ENCODE measurements at places on chromosomes 3 and 15.
A peak's percentile ranks its signal among the peaks of the same experiment; 100 is the strongest.

DNA sequence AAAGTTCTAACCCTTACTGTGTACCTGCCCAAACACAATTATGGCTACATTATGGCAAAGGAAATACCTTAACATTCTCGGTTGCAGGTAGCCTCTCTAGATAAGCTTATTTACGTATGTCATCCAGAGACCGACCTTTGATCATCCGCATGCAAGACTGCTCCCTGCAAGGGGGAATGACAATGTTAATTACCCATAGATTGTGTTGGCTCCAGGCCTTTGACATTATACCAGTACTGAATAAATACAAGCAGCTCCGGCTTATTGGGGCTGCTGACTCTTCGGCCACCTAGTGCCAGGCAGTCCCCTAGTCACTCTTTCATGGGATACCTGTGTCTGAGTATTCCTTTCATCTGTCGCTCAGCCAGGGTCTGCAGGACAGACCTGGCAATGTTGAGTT is 223.5 kb downstream of the DTWD1 start:
- DNase-seq, result peak; percentile 78

DNA sequence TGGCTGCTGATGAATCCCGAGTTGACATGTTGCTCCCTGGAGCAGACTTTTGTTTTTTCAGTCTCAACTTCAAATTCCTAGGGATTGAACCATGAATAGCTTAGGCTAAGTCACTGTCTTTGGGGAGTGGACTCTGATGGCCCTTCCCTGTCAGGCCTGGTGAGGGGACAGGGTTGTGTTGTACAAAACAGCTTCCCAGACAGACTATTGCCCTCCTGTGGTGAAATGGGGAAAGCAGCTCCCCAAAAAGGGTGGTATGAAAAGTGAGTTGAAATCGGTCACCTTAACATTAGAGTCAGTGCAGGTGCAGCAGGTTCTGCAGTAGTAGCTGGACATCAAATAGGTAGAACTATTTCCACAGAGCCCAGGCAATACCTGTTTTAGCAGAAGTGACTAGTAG is 775.6 kb downstream of the ROBO2 start:
- no peak for DNase-seq

- DNase-seq, result no peak
Observed at GRCh38 chr3:43695863-43696262, 5.1 kb downstream of the ABHD5 start.

DNA sequence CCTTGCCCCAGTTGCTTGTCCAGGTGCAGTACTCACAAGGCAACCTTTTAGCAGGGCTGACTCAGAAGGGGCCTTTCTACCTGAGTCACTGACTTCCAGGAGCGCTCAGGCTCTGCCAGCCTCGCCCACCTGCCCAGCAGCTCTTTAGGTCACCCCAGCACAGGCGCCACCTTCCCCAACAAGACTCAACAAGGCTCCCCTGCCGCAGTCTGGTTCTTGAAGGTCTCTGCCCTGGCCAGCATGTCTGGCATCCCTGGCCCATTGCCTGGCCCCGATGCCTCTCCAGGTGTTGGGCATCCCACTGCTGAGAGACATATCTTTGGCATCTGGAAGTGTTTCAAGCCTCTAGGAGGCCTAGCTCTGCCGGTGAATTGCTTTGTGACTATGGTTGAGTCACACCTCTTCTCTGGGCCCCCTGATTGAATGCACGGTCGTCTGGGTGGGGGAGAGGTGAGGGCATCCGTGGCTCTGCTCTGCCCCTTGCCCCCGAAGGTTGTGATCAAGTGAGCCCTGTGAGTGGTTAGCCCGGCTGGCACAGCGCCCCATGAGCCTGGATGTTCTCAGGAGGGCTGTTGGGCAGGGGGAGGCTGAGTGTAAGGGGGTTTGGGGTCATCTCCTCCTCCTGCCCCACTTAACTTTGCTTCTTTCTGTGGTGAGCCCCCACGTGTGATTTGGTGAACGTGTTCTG is 21.6 kb downstream of the SNX33 start:
- peak; percentile 73 for DNase-seq

- no peak for DNase-seq
Observed at GRCh38 chr3:61875046-61875844, 313.9 kb downstream of the PTPRG start.

DNA sequence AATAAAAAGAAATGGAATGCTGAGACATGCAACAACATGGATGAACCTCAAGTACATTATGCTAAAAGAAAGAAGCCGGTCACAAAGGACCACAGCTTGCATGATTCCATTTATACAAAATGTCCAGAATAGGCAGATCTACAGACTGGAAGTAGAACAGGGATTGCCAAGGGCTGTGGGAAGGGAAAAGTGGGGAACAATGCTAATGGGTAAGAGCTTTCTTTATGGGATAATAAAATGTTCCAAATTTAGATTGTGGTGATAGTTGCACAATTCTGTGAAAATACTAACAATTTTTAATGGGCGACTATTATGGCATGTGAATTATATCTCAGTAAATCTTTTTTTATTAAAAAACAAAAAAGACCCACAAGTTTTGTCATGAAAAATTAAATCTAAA is 106.2 kb downstream of the TMCO5A start:
- no peak for DNase-seq

GRCh38 chr3:169400205-169400604 is 263.3 kb downstream of the MECOM start:
- DNase-seq, result no peak

DNA sequence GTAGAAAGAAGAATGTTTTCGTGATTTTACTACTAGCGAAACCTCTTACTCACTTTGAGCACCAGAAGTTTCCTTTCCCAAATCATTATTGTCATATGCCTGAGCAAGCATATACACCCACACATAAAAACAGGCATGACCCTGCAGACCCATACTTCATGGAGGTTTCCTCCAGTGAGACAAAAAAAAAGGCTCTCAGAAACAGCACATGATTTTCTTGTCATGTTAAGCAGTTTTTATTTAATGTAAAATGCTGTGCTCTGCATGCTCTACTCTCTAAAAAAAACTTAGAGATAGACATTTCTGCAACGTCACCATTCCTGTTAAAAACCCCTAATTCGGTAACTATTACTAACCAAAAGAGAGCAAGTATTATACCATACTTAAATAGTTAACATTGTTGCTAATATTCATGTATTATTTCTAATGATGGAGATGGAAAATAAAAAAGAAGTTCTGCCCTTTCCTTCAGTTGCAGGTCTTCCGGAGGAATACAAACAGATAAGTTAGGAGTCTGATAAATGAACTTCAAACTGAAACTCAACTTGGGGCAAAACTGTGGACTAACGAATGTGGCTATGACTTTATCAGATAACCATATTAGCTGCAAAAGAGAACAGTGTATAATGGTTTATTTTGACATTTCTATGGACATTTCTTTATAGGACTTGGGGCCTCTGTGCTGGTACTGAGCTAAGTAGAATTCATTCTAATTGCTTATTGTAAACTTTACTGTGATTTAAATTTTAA is 15.9 kb downstream of the CD200R1 start:
- no peak for DNase-seq

GRCh38 chr3:159898147-159898546 is 90.5 kb upstream of the IL12A start:
- no peak for DNase-seq

DNA sequence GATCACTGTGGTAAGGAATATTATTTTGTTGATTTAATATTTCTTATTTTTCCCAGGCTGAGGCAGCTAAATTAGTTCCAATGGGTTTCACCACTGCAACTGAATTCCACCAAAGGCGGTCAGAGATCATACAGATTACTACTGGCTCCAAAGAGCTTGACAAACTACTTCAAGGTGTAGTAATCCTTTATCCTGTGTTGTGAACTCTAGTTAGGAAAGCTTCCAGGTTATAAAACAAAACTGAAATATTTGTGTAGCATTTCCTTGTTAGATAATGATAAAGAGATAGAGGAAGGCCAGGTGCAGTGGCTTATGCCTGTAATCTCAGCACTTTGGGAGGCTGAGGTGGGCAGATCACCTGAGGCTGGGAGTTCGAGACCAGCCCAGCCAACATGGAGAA is 11.1 kb downstream of the RAD51 start:
- DNase-seq, result no peak

- DNase-seq, result no peak
Observed at GRCh38 chr3:105809208-105809888, 59.5 kb downstream of the CBLB start.

DNA sequence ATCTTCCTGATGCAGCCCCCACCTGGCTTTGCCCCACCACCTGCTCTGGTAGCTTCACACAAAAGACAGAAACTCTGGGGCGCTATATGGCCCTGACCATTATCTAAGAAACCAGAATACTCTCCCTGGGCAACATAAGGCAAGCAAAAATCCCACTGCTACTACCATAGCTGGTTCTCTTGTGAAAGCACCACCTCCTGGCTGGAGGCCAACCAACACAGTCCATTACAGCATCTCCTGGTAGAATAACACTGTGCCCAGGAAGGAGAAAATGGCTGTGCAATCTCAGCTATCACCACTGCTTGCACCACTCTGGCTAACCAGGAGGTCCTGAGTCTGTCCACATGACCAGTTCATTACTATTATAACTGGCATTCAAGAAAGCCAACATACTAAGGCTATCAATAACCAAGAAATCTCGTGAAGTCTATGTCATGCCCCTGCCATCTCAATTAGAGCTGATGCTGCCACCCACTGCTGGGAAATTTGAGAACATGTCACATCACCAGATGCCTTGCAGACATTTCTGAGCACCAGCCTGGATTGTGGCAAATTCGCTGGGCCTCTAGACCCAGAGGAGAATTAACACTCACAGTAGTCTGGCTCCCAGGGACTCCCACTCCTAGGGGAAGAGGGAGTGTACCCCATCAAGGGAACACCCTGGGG is 1114.8 kb downstream of the ROBO2 start:
- no peak for DNase-seq

- DNase-seq, result no peak
Observed at GRCh38 chr3:12489832-12490231, 5.6 kb downstream of the TSEN2 start.

DNA sequence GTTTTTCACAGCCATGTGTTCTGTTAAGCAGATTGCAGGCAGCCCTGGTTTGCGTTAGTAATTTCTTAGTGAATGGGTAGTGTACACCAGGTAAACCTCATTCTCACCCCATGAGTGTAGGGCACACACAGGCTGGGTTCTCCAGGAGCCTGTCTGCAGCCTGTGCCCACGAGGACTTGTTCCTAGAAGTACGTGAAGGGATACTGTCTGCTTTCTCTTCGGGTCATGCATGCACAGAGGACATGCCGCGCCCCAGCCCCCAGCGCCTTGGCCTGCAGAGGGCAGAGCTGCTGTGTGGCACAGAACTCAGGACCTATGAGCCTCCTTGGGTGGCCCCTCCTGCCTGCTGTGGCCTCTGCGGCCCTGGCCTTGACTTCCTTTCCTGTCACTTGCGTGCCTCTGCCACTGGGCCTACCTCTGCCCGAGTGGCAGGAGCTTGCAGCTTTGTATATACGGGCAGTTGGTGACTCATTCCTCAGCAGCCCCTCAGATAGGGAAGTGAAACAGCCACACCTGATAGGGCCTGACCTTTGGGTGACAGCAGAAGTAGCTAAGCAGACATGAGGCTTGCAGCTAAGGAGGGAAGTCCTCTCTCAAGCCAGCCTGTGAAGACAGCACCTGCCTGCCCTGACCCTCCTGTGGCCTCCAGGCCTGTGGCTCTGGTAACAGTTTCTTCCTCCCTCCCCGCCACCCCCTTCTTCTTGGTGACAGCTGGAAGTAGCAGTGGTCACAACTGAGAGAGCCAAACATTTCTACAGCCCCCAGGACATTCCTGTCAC is 19.5 kb downstream of the PPCDC start:
- peak; percentile 79 for DNase-seq

DNA sequence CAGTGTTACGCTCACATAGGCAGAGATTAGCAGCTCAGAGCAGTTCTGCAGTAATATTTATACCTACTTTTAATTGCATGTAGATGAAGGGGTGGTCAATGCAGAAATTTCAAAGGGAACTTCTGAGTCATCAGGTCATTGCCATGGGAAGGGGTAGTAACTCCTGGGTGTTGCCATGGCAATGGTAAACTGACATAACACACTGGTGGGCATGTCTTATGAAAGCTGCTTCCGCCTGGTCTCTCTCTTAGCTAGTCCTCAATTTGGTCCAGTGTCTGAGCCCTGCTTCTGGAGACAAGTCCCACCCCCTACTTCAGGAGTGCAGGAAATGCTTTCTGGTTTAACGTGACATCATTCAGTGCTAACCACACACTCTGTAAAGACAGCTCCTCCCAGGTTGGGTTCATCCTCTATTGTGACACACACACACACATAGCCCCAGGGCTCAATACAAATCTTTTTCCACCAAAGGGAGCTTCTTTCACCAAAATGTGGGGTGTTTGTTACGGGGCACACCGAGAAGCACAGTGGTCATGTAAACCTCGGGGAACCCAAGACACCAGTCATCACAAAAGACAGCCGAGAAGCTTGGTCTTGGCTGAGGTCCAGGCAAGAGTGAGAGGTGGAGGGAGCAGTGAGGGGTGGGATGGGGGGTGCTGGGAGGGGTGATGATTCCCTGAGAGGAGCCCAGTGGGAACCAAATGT is 74.5 kb downstream of the TLE3 start:
- DNase-seq, result peak; percentile 66

- DNase-seq, result no peak
Observed at GRCh38 chr3:126680667-126681055, 23.4 kb upstream of the CHCHD6 start.

- no peak for DNase-seq
Observed at GRCh38 chr3:170523248-170523647, 62.6 kb downstream of the SLC7A14 start.

GRCh38 chr15:90130291-90130690 is 28.0 kb upstream of the IDH2 start:
- no peak for DNase-seq

DNA sequence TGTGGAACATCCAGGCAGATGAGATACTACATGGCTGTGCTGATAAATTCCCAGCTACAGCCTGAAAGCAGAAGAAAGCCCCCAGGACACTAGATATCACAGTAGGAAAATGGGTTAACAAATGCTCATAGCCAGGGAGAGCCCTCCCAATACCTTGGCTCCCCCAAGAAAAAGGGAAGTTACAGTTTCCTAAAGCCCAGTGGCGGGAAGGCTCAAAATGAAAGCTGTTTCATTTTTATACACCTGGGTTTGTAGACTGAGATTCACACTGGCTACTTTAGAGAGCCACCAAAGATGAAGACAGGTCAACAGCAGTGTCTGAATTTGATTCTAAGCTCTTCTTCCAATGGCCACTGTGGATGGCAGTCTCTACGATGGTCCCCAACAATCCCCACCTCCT is 55.0 kb upstream of the TOPAZ1 start:
- no peak for DNase-seq

All from LoVo (cell line).